ENCODE measurements at places on chromosomes 12 and 14.

- DNase-seq, result no peak
Measured at GRCh38 chr12:98644433-98644711, 216 bp downstream of the IKBIP start.

GRCh38 chr12:3131129-3131528 lies 54.0 kb downstream of the TSPAN9 start:
- DNase-seq, result no peak

DNA sequence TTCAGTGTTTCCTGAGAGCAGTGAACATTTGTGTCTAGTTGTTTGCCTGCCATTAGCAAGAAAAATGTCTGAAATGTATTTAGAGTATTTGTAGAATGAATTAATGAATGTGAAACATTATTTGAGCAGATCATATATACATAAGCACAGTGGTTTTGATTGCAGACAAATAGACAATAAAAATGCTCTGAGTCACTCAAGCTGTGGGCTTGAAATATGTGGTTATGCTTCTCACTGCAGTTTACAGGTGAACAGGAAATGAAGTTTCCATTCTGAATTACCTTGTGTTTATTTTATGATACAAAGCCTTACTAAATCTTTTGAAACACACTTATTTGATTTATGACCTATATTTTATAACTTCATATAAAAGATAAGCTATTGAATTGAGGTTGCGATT lies 827.7 kb downstream of the TMTC2 start:
- no peak for DNase-seq

DNA sequence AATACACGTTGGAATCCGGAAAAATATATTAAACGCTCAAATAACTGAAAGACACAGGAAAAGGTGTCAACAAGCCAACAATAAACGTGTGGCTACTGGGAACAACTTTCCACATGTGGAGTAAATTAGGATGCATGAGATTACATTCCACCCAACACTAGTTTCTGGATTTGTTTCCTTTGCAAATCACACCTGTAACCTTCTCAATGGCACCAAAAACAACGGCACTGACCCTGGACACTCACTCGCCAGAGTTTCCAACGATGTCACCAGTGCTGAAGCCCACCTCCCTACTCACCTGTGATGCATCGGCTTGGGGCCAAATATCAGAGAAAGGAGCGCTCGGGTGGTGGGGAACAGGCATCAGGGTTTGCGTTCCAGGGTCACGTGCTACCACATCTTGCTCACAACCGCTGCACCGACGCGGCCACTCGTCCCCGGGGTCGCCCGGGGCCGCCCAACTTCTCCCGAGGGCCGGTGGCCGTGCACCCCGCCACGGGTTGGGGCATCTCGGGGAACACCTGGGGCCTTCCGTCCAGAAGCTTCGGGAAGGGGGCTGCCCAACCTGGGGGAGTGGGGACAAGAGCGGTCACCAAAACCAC lies 629 bp downstream of the PRDM4 start:
- DNase-seq, result no peak

- DNase-seq, result no peak
Measured at GRCh38 chr14:91380610-91381371, 36.8 kb downstream of the CCDC88C start.

GRCh38 chr14:60304509-60304908 lies 55.5 kb downstream of the PPM1A start:
- no peak for DNase-seq

GRCh38 chr12:54159140-54159539 lies 29.6 kb downstream of the SMUG1 start:
- no peak for DNase-seq

DNA sequence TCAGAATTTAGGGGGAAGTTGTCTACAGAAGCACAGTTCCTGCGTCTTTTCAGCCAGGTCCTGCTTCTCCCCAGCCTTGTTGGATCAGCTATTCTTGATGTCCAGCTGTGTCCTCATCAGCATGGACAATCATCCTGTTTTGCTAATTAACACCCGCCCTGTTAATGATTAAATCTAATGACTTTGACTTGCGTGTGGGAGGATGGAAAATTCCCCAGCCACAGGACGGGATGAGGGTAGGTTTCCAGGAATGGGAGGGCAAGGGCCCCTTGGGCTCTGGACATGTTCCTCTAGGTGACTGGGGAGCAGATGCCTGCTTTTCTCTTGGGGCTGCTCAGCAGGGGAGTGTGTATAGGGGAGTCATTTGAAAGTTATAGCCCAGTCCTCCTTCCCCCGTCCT lies 5.3 kb upstream of the PPP1R1A start:
- no peak for DNase-seq
